ENCODE measurements at places on chromosomes 1 and 21.
A peak's percentile ranks its signal among the peaks of the same experiment; 100 is the strongest.

DNA sequence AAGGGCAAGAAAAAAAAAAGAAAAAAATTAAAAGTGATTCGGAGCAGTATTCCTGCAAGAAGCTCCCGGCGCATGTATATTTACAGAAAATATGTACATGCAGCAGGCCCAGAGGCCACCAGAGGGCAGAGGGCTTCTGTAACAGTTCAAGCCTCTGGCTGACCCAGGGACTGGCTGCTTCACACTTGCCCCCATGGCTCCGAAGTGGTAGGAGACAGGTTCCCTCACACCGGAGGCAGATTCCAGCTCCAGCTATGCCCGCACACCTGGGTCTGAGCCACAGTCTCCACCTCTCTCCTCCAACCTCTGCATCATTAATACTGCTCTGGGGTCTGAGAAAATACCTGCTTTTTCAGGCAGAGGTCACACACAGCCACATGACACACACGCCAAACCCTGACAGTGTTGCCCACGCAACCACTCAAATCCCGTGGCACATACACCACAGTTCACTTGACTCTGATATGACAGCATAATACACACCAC, 2.2 kb upstream of the ARHGAP30 start:
- peak; percentile 69 for DNase-seq

- DNase-seq = no peak
Measured at GRCh38 chr1:31793086-31793485, 22.7 kb downstream of the SPOCD1 start.

DNA sequence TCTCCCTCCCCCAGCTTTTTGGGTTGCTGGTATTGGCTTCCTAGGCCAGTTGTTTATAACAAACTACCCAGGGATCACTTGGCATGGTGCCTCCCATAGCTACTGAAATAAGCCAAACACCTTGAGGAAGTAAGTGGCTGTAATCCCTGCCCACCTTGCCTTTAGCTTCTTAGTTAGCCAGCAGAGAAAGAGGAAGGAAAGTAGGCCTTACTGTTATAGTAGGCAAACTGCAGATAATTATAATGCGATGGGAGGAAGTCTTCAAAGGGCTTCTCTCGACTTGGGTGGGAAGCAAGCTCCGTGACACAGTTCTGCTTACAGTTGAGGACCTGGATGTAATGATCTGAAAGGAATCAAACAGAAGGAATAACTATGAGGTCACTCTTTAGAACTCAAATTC, 8.2 kb downstream of the P3H1 start:
- no peak for DNase-seq

- DNase-seq = no peak
Measured at GRCh38 chr1:96927125-96927524, 205.5 kb downstream of the PTBP2 start.

DNA sequence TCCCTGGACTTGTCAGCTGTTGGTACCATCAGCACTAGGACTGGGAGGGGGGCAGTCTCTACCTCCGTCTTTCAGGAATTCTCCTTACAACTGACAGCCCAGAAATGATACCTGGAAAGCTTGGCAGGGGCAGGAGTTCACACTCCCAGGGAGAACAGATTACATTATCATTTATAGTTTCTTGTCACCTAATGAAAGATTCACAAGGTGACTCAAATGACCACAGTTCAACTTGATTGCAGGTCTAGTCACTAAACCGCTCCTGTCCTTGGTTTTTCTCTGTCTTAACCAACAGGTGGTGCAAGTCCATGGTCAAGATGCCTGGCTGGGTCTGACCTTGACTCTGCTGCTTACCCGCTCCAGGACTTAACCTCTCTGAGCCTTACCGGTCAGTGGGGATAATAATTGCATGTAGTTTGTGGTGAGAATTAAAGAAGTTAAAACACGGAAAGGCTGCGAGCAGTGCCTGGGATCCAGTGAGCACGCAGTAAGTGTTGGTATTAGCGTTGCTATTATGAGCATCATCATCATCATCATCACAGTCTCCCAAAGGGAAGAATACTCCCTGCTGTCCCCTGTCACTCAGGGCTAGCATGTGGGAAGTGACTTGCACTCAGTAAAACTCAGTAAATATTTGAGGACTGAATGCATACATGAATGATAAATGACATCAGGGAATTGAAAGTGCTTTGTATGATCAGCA, 125.3 kb upstream of the CD34 start:
- no peak for DNase-seq

GRCh38 chr1:52119301-52120079, 22.4 kb upstream of the ZFYVE9 start:
- no peak for DNase-seq

DNA sequence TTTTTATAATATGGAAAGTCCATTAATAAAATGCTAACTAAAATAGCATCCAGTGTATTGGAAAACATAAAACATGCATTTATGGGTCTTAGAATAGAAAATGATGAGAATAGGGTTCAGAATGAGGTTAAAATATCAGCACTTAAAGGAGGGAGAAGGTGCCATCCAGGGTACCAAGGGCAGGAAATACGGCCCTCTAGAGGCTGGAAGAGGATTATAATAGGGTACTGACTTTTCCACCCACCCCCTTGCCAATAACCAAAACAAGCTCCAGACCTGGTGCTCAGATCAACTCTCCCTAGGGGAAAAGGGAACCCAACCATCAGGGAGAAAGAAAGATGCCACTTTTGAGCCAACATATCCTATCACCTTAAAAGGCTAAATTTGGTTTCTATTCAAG, 26.7 kb downstream of the ASTN1 start:
- DNase-seq = no peak

Measured in CD4-positive, alpha-beta T cell treated with Interleukin-6 for 4 hours (primary cell).